ENCODE measurements at places on chromosomes 13 and 19.

DNA sequence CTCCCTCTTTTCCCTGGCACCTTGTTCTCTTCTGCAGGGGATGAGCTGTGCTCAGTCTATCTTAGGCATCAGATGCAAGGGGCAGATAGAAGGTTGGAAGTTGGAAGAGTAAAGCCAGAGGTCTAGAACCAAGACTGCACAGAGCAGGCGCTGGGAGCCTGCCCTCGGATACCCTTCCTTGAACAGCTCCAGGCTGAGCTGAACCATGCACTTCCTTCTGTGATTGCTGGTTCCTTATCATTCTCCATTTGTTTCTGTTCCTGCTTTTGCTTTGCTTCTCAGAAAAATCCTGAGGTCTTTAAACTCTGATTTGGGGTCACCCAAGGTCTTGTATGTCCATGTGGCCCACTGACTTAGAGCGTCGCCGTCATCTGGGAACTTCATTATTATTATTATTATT lies 36.3 kb downstream of the ARHGEF18 start:
- DNase-seq: no peak

- no peak for DNase-seq
Observed at GRCh38 chr19:14674764-14675163, at the start of gene ADGRE3. Gene ADGRE3 (minus strand): TSS chr19:14674844. CDS start chr19:14674770, 74 bp downstream.

- no peak for DNase-seq
Observed at GRCh38 chr13:45302507-45302906, 38.5 kb downstream of the TPT1 start.

- no peak for DNase-seq
Observed at GRCh38 chr19:55166530-55167268, at the start of gene DNAAF3. Gene DNAAF3 (minus strand): TSS chr19:55166613. CDS start chr19:55166413, 200 bp downstream.

GRCh38 chr13:40652588-40652940 lies 13.9 kb downstream of the FOXO1 start:
- DNase-seq: no peak

DNA sequence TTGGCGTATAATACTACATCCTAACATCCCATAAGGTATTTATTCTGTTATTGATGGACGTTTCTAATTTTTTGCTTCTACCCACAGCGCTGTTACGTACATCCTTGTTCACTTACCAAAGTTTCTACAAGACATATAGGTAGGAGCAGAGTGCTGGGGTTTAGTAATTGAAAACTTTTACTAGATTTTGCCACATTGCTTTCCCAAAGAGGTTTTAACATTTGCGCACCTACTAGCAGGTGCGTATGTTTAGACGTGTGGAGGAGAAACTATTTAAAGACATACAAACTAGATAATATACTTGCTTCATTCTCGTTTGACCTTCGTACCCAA lies 559 bp upstream of the RPL21 start:
- no peak for DNase-seq

GRCh38 chr13:45623516-45624090 lies 8.1 kb upstream of the ERICH6B start:
- no peak for DNase-seq

- DNase-seq: no peak
Observed at GRCh38 chr13:76741624-76742023, 144.6 kb downstream of the KCTD12 start.
